Calu3 (cell line): ENCODE measurements at places on chromosomes 1 and 21. TPM values are rescaled to one million over a fixed set of nuclear protein-coding genes. Genes with fewer than 3 reads are reported as not detected.

GRCh38 chr1:3646596-3646995, 3.3 kb downstream of the WRAP73 start:
- H3K27ac ChIP-seq, result no peak overlapping the region
- peaks cover 16% of the 10 kb centered on the region for H3K36me3 ChIP-seq
- no peaks in the 10 kb centered on the region for H3K4me1 ChIP-seq
- peaks cover 11% of the 10 kb centered on the region for H3K27me3 ChIP-seq

DNA sequence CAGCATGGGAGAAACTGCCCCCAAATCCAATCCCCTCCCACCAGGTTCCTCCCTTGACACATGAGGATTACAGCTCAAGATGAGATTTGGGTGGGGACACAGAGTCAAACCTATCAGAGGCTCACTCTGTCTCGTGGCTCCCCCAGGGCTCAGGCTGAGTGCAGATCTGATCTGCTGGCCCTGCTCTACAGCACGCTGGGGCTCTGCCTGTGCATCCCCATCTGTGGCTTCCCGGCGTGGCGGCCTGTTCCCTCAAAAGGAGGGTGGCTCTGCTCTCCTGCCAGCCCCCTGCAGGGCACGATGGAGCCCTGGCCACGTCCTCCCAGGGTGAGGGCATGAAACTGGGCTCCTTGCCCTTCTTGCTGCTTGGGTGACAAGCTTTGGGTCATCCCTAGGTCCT, 19.8 kb upstream of the SMYD3 start:
- peaks cover 27% of the 10 kb centered on the region for H3K4me1 ChIP-seq
- peak overlapping the region; percentile 82 for H3K27ac ChIP-seq
- H3K27me3 ChIP-seq, result no peaks in the 10 kb centered on the region
- no peak overlapping the region for H3K4me3 ChIP-seq
- H3K36me3 ChIP-seq, result no peaks in the 10 kb centered on the region

- no peak overlapping the region for H3K4me3 ChIP-seq
- no peak for DNase-seq
- no peaks in the 10 kb centered on the region for H3K27me3 ChIP-seq
- H3K4me1 ChIP-seq, result no peaks in the 10 kb centered on the region
- no peak overlapping the region for H3K27ac ChIP-seq
- H3K36me3 ChIP-seq, result no peaks in the 10 kb centered on the region
Measured at GRCh38 chr1:172764378-172764777, 105.5 kb downstream of the FASLG start.

GRCh38 chr1:3257788-3258187, 188.8 kb downstream of the PRDM16 start:
- H3K36me3 ChIP-seq, result no peaks in the 10 kb centered on the region
- peaks cover 49% of the 10 kb centered on the region for H3K27me3 ChIP-seq
- no peak overlapping the region for H3K27ac ChIP-seq
- no peak for DNase-seq

DNA sequence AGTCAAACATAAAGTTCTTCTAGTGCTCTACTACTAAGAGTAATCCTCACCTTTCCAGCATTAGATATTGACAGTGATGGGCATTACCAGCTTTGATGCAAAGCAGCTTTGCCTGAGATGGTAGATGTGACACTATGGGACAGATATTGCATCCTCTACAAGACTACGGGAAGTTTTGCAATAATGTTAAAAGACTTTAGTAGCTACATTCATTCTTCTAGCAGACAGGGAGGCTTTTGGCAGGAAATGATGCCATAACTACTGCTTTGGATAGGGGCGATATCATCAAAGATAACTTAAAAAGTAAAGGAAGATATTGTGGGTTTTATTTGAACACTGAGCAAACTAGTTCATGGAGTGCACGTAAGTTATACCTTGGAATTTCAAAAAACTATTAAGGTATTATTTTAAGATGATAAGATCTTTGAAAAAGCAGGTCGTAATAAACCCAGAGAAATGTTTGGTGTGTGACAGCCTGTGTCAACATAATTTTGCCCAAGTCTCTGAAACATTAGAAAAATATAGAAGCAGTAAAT, 368.3 kb upstream of the TMPRSS15 start:
- no peak overlapping the region for H3K4me3 ChIP-seq
- H3K4me1 ChIP-seq, result no peaks in the 10 kb centered on the region
- DNase-seq, result no peak
- no peaks in the 10 kb centered on the region for H3K27me3 ChIP-seq
- no peak overlapping the region for H3K27ac ChIP-seq

DNA sequence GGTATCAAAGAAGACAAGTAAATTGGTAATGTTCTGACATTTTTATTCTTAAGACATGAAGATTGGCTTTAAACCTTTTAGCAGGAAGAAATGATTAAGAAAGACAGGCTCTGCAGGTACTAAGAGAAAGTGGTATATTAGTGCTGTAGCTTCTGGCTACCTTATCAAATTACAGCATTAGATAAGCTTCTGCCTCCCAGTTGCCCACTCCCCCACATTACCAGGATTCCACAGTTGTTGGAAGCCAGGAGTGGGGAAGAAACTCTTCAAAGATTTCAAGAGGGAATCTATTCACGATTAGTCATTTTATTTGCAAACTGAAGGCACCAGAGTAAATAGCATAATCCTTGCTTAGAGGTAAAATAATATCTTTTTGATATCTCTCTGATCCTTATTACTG, 274.9 kb downstream of the LMO4 start:
- peaks cover 10% of the 10 kb centered on the region for H3K36me3 ChIP-seq
- no peak overlapping the region for H3K4me3 ChIP-seq
- H3K4me1 ChIP-seq, result peaks cover 18% of the 10 kb centered on the region
- H3K27me3 ChIP-seq, result no peaks in the 10 kb centered on the region

DNA sequence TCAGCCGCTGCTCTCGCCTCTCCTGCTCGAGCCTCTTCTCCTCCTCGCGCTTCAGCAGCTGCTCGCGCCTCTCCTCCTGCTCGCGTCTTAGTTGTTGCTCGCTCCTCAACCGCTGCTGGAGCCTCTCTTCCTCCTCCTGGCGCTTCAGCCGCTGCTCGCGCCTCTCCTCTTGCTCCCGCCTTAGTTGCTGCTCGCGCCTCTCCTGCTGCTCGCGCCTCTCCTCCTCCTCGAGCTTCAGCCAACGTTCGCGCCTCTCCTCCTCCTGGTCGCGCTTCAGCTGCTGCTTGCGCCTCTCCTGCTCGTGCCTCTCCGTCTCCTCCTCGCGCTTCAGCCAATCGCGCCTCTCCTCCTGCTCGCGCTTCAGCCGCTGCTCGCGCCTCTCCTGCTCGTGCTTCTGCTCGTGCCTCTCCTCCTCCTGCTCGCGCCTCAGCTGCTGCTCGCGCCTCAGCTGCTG, 3.7 kb downstream of the TCHH start:
- no peaks in the 10 kb centered on the region for H3K36me3 ChIP-seq
- peaks cover 24% of the 10 kb centered on the region for H3K27me3 ChIP-seq
- H3K4me3 ChIP-seq, result no peak overlapping the region
- DNase-seq, result peak; percentile 37
- H3K27ac ChIP-seq, result no peak overlapping the region

GRCh38 chr1:82154219-82154970, 353.7 kb downstream of the ADGRL2 start:
- peaks cover 26% of the 10 kb centered on the region for H3K4me1 ChIP-seq
- no peaks in the 10 kb centered on the region for H3K36me3 ChIP-seq
- no peak overlapping the region for H3K4me3 ChIP-seq

GRCh38 chr1:198636391-198636790, 2.4 kb upstream of the PTPRC start:
- no peaks in the 10 kb centered on the region for H3K4me1 ChIP-seq
- H3K27me3 ChIP-seq, result no peaks in the 10 kb centered on the region
- no peaks in the 10 kb centered on the region for H3K36me3 ChIP-seq
- no peak overlapping the region for H3K27ac ChIP-seq
- DNase-seq, result no peak
- H3K4me3 ChIP-seq, result no peak overlapping the region

DNA sequence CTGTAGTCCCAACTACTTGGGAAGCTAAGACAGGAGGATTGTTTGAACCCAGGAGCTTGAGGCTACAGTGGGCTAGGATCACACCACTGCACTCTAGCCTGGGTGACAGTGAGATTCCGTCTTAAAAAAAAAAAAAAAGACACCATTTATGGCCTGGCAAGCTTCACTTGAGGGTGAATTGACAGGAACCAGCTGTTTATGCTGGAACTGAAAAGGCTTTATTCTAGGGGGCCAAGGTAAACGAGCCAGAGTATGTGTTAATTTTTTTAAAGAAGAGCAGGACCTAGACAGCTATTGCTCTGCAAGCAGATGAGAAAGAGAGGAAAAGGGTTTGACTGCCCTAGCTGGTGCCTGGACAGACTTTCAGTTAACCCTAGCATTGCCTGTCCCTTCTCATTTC, 37.0 kb downstream of the S100A6 start:
- H3K27ac ChIP-seq, result no peak overlapping the region
- H3K36me3 ChIP-seq, result no peaks in the 10 kb centered on the region
- H3K4me1 ChIP-seq, result no peaks in the 10 kb centered on the region
- H3K4me3 ChIP-seq, result no peak overlapping the region
- H3K27me3 ChIP-seq, result peaks cover 62% of the 10 kb centered on the region

DNA sequence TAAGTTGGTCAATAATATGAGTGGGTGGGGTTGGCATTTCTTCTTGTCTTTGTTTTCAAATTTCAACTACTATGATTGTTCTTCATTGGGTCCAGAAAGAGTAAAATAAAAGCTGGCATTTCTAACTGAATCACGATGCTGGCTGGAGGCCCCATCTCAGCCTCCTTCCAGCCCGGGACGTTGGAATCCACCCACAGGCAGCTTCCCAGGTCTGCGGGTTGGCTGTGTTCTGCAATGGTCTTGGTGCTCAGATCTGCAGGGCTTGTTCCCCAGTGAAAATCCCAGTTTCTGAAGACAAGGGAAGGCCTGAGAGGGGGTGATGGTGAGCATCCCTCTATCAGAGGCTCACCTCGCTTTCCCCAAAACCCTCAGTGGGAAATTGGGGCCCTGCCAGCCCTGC, 54.7 kb upstream of the ARHGEF16 start:
- no peak for DNase-seq
- no peaks in the 10 kb centered on the region for H3K36me3 ChIP-seq
- H3K27ac ChIP-seq, result no peak overlapping the region
- peaks cover 60% of the 10 kb centered on the region for H3K27me3 ChIP-seq

DNA sequence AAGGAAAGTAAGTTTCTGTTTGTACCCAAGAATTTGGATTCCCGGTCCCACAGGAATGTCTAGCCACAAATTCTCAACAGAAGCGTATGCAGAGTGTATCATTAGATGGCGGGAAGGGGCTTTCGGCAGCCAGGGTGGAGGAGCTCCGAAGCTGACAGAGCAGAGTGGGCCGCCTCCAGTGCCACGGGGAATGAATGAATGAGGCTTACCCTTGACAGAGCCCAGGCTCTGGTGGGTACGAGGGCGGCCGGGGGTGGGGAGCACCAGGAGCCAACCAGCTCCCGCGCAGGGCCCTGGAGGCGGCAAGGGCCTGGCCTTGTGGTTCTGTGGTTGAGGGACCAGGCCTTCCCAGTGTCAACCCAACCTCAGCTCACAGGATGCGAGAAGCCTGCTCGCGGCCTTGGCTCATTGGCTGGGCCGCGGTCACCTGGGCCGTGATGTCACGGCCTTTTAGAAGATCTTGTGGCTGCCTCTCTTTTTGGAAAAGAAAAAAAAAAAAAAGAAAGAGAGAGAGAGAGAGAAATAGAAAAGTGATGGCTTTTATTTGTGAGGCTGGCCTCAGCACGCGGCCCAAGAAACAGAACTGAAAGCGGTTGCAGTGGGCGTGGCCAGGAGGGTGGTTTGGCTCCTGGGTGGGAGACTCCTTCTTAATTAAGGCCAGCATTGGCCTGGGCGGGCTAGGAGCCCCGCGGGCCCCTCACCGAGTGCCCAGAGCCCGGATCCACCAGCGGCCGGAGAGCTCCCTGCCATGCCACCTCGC, 34.9 kb upstream of the RUNX3 start:
- DNase-seq, result no peak
- H3K4me3 ChIP-seq, result no peak overlapping the region
- no peak overlapping the region for H3K27ac ChIP-seq
- peaks cover 55% of the 10 kb centered on the region for H3K27me3 ChIP-seq
- peaks cover 10% of the 10 kb centered on the region for H3K4me1 ChIP-seq

DNA sequence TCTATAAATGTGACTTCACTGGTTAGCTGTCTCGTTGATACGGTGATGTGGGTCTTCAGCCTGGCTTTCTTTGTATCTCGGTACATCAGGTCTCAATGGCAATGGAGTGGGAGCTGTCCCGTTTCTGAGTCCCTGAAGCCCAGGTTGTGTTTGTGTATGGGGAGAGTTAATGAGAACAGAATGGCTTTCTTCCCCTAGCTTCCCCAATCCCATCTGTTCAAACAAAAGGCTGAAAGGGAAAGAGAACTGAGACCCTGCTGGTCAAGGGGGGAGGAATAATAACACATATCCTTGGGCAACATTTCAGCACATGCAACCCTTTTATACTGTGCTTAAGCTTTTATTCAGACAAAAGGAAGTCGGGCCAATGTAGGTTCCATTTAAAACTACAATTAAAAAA, 28.4 kb upstream of the CASQ2 start:
- H3K4me3 ChIP-seq, result no peak overlapping the region
- H3K27me3 ChIP-seq, result peaks cover 20% of the 10 kb centered on the region
- H3K4me1 ChIP-seq, result no peaks in the 10 kb centered on the region
- no peaks in the 10 kb centered on the region for H3K36me3 ChIP-seq
- no peak overlapping the region for H3K27ac ChIP-seq

- peaks cover 20% of the 10 kb centered on the region for H3K27me3 ChIP-seq
- no peaks in the 10 kb centered on the region for H3K4me1 ChIP-seq
- no peak for DNase-seq
Measured at GRCh38 chr21:42195378-42196031, 23.4 kb upstream of the ABCG1 start.

DNA sequence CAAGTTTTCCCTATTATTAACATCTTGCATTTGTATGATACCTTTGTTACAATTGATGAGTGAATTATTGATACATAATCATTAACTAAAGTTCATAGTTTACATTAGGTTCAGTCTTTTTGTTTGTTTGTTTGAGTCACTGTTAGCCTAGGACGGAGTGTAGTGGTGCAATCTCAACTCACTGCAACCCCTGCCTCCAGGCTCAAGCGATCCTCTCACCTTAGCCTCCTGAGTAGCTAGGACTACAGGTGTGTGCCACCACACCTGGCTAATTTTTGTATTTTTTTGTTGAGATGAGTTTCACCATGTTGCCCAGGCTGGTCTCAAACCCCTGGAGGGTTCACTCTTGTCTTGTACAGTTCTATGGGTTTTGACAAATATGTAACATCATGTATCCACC, 33.9 kb upstream of the PGM1 start:
- no peaks in the 10 kb centered on the region for H3K27me3 ChIP-seq
- H3K27ac ChIP-seq, result no peak overlapping the region
- peaks cover 8% of the 10 kb centered on the region for H3K4me1 ChIP-seq

- no peaks in the 10 kb centered on the region for H3K36me3 ChIP-seq
- peaks cover 10% of the 10 kb centered on the region for H3K4me1 ChIP-seq
- H3K4me3 ChIP-seq, result no peak overlapping the region
- H3K27me3 ChIP-seq, result peaks cover 44% of the 10 kb centered on the region
- no peak for DNase-seq
Measured at GRCh38 chr1:48670234-48671020, 106.3 kb downstream of the BEND5 start.

The PARK7 gene
- total RNA-seq, result 207 and 209 TPM in 2 replicates

The TNFRSF1B gene
- 1.3 and 2.9 TPM in 2 replicates for total RNA-seq

The KRTAP10-9 gene
- not detected in 2 replicates for total RNA-seq

The PLPPR4 gene
- 0.12 TPM in 1 of 2 replicates, not detected in the other for total RNA-seq

The SMCP gene
- total RNA-seq, result not detected in 2 replicates

The ZNF593OS gene
- not detected in 2 replicates for total RNA-seq

The FAM72D gene
- total RNA-seq, result 8.2 and 10.3 TPM in 2 replicates
